ENCODE measurements at places on chromosomes 4 and X.

GRCh38 chrX:100379388-100379986 is 30.6 kb downstream of the PCDH19 start:
- DNase-seq = no peak

GRCh38 chrX:153999359-154000037 is 20.2 kb downstream of the IRAK1 start:
- no peak for DNase-seq

DNA sequence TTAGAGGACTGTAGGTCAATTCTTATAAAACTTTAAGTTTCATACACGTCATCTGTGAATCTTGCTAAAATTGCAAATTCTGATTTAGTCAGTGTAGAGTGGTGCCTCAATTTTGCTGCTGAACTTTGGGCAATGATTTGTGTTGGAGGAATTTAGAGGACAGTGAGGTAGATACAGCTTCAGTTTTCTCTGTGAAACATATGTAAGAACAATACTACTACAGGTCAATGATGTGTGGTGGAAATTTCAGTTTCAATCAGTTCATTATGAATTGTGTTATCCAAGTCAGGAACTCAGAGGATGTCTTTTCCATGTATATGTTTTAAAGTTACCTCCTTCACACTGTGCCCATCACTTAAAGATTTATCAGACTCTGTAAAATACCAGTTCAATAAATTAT is 1597.8 kb upstream of the PCDH10 start:
- no peak for DNase-seq

DNA sequence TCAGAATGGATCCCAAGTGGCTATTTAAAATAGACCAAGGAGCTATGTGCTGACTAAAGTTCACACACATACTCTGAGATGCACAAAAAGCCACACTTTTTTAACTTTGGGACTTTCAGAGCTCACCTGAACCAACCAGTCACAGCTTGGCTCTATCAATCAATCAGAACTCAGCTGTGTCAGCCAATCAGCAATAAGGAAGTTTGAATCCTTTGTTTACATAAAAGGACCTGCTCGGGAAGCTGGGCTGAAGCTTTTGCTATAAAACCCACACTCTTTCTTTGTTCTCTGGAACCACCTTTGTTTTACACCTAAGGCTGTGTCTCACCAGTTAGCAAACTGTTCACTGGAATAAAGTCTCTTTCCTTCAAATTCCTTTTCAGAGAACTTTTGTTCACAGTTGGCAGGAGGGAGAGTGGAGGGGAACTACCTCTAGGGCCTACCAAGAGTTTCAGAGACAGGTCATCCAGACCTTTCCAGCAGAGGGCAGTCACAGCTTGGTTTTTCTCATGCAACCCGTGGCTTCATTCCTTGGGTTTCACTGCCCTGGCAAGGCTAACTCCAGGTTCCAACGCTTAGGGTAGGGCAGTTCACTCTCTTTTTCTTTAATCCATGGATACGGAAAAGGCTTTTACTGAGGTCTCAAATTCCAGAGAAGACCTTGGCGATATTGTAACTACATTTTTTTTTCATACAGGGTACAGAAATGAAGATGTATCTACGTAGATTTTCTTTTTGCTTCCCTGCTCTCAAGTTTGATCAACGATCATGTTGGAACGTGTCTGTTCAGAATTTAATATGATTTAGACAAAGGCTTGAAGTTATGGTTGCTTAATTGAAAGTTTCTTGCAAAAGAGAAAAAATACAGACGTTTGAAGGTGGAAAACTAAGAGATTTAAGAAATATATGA is 80.7 kb downstream of the GPRIN3 start:
- DNase-seq = peak; percentile 82

DNA sequence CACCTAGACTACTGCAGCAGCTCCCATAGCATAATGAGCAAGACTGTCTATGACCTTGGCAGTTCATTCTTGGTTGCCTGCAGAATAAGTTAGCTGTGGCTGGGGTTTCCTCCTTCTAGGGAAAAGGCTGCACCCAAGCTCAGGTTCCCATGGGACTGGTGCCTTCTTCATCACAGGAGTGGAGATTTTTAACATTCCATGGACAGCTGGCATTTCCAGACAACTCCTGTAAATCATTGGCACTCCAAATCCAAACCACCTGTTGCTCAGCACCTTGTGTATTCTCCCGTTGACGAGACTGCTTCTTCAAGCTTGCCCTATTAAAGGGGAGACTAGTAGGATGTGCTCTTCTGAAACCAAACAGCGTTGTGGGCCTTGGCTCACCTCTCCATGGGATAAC is 7.8 kb upstream of the NUP54 start:
- no peak for DNase-seq

GRCh38 chr4:118964891-118965411 is 76.3 kb downstream of the SYNPO2 start:
- no peak for DNase-seq
